Hair follicle dermal papilla cell (primary cell): ENCODE measurements at places on chromosomes 12 and 14. TPM values are rescaled to one million over a fixed set of nuclear protein-coding genes. Genes with fewer than 3 reads are reported as not detected.

Gene OLR1
- total RNA-seq: 0.24 and 0.49 TPM in 2 replicates

Gene OR4E2
- total RNA-seq: not detected in 2 replicates

Gene DDX24
- 150 and 158 TPM in 2 replicates for total RNA-seq

Gene LYZ
- not detected in 2 replicates for total RNA-seq

Gene TAS2R8
- 0.12 TPM in 1 of 2 replicates, not detected in the other for total RNA-seq

Gene CELA1
- not detected in 2 replicates for total RNA-seq
